Left renal pelvis (tissue), 4 donors: ENCODE measurements at places on chromosomes 5 and 9. TPM values are rescaled to one million over a fixed set of nuclear protein-coding genes. Genes with fewer than 3 reads are reported as not detected.

ZNF454 gene
- polyA plus RNA-seq = 7.1 TPM

AFAP1L1 gene
- polyA plus RNA-seq = 19.0 TPM

- no peak for DNase-seq
Measured at GRCh38 chr9:93041108-93041802, 17.2 kb upstream of the SUSD3 start.

GRCh38 chr9:108615152-108615551 lies 240.6 kb downstream of the ACTL7B start:
- no peak for DNase-seq

DNA sequence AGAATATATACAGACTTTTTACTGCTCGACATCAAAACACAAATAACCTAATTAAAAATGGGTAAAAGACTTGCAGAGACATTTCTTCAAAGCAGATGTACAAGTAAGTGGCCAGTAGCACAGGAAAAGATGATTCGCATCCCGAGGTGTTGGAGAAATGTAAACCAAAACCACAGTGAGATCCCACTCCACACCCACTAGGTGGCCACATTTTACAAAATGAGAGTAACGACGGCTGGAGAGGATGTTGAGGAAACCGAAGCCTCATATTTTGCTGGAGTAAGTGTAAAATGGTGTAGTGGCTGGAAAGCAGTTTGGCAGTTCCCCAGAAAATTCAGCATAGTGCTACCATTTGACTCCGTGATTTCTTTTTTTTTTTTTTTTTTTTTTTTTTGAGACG lies 21.3 kb upstream of the GBGT1 start:
- no peak for DNase-seq

- DNase-seq = no peak
Measured at GRCh38 chr9:111484572-111484894, 350 bp upstream of the ECPAS start.
